ENCODE measurements at places on chromosomes 3 and 15.

- no peak for DNase-seq
Measured at GRCh38 chr3:184949251-184949965, 137.4 kb downstream of the VPS8 start.

DNA sequence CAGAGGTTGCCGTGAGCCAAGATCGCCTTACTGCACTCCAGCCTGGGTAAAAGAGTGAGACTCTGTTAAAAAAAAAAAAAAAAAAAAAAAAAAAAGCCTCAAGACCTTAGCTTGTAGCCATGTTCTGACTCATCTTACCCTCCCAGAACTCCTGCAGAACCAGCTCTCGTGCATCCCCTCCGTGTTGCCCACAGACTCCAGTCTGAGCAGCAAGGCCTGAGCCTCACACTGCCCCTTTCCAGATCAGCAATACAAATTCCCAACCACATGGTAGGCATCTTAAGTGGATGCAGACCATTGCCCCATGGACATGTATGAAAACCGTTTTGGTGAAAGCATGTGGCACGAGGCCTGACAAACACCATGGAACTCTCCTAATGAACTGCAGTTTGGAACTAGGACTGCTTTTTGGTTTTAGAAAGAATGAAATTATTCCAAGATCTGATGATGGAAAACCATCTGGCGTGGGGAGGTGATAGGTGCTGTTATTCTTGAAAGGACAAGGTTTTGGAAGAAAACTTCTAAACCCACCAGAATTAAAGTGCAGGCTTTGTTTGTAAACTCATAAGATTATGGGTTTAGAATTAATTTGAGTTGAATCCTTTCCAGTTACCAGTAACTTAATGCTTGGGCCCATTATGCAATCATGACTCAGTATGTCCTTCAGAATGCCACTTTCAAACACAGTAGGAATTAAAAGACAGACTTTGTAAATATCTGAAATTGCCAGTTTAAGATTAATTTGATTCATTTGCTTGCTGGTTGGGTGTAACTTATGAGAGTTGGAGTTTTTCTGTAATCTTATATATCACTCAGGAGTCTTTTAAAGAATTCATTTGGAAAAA, 163.7 kb upstream of the LRTM1 start:
- DNase-seq, result no peak

DNA sequence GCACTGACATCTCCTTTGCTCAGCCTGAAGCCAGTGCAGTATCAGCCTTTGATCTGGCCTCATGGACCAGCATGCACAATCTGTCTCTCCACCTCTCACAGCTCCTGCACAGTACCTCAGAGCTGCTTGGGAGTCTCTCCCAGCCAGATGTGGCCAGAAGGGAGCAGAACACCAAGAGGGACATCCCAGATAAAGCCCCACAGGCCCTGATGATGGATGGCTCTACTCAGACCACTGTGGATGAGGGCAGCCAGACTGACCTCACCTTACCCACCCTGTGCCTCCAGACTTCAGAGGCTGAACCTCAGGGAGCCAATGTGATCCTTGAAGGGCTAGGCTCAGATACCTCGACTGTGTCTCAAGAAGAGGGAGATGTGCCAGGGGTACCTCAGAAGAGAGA, 44.4 kb downstream of the CDAN1 start:
- DNase-seq, result no peak

- no peak for DNase-seq
Measured at GRCh38 chr3:64502284-64502683, 185.5 kb downstream of the ADAMTS9 start.

DNA sequence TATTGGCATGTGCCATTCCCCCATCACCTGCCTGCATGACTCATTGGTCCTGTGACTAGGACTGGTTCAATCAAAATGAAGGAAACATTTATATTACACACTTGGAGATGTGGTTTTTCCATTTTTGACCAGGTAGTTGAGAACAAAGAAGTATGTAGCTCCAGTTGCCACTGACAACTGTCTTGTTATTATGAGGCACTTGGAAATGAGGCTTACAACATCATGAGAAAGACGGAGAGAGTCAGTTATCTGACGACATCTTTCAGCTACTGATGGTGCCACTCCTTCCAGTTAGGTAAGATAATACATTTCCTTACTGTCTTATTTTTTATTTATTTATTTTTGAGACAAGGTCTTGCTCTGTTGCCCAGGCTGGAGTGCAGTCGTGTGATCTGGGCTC, 21.8 kb upstream of the PROK2 start:
- no peak for DNase-seq

DNA sequence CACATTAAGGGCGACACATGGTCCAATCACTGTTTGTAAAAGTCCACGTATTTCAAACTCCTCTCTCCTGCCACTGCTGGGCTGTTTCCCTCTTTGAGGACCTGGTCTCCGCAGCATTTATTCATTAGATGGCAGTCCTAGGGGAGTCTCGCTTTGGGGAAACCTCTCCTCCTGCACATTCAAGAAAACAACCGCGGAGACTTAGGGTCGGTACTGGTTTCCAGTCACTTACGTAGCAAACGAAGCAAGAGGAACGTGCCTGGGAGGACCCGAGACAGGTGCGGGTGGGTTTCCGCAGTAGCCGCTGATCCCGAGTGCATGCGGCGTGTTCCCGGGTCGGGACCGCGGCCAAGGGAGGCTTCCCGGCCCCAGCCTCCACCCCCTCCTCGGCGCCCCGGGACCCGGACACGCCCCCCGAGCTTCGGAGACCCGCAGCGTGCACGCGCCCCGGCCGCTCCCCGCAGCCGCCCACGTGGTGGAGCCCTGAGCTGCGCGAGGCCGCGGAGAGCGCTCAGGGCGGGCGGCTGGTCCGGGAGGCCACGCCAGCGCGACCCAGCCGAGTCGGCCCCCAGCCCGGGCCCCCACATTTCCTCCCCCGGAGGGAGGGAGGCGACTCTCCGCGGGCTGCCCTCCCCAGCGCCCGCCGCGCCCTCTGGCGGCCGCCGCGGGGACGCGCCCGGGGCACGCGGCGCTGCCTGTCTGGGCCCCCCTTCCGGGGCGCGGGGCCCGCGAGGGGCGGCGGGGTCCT, 1.1 kb upstream of the IGF1R start:
- peak; percentile 79 for DNase-seq

- no peak for DNase-seq
Measured at GRCh38 chr15:78097667-78098066, 5.3 kb downstream of the SH2D7 start.

- DNase-seq, result no peak
Measured at GRCh38 chr3:105824129-105824528, 44.7 kb downstream of the CBLB start.

DNA sequence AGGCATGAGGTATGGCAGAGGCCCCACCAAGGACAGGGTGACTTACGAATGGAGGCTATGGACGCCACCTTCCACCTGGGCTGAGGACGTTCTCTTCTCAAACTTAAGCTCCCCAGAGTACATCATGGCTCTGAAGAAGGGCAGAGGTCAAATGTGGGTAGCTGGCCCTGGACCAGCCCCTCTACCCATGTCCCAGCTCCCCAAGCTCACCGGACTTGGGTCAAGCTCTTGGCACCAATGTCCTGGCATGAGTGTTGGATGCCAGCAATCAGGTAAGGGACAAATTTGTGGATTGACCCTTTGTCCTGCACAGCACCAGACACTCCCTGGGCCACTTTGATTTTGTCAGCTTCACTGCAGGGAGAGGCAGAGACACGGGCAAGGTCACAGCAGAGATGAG, 2.5 kb downstream of the NDUFAF3 start:
- no peak for DNase-seq

DNA sequence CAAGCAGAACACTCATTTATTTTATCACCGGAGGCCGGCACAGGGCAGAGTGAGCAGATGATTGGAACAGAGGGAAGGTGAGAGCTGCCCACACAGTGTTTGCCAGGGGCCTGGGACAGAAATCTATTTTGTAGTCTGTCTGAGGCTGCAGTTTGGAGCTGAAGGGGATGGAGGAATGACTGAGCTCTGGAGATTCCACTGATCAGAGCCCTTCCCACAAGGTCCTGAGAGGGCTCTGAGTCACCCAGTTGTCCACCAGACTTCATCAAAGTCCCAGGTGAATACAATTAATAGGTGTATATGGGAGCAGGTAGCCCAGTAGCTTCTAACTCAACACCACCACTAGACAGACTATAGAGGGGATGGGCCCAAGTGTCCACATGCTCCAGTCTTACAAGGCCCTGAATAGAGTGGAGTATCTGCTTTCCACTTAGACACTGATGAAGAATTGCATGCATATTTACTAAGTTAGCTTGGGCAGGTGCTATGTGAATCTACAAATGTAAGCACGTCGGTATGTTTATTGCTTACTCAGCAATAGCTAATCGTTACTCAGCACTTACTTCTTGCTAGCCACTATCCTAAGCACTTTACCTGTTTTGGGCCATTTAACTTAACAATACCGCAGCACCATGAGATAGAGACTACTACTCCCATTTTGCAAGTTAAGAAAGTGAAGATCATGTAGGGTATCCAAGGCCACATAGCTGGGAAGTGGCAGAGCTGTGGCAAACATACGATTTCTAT, 2.7 kb upstream of the STARD5 start:
- DNase-seq, result no peak

GRCh38 chr15:94335616-94336015, 104.3 kb downstream of the MCTP2 start:
- no peak for DNase-seq

DNA sequence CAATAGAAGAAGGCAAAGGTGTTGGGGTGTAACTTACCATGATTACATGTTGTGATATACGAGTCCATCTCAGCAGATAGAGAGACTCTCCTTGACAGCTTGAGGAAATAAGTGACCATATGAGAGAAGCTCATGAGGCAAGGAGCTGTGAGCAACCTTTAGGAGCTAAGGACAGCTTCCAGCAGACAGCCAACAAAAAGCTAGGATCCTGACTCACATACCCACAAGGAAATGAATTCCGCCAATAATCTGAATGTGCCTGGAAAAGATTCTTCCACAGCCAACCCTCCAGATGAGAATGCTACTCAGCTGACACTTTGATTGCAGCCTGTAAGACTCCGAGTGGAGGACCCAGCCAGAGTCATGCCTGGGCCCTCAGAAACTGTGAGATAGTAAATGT, 339.6 kb upstream of the TPRG1 start:
- no peak for DNase-seq

DNA sequence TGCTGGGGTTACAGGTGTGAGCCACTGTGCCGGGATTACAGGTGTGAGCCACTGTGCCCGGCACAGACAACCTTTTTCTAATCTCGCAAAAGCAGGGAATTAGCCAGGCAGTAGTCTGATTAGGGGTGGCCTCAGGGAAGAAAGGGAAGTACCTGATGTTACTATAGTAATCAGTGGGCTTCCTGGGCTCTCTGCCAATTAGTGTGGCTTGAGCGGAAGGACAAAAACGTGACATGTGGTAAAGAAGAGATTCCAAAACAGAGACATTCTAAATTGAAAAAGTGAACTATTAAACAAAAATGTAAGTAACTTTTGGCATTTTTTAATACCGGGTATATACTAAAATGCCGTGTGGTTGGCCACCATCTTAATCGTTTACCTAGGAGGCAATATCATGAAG, 48.1 kb downstream of the CFAP20DC start:
- DNase-seq, result no peak

DNA sequence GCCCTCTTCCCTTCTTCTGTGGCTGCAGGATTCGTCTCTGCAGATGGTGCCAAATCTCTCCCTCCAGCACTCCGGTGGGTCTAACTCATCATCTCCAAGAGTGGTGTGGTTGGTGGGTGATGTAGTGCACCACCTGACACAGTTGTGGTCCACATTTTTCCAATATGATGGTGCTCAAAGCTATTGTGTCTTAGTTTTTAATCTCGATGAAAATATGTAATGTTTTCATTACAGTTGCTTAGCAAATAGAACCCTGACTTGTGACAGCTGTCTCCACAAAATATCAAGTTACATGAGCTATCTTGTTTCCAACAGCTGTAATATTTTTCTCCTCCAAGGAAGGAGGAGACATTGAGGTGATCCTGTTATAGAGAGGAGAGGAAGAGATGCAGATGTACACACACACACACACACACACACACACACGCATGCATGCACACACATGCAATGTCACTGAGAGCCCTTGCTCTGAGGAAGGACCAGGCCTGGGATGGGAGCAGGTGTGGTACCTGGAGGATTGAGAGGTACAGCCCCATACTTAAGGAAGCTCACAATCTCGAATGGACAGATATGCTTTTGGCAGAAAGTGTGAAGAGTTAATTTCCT, 15.7 kb upstream of the ESYT3 start:
- DNase-seq, result no peak

GRCh38 chr15:94346282-94346681, 114.9 kb downstream of the MCTP2 start:
- no peak for DNase-seq

DNA sequence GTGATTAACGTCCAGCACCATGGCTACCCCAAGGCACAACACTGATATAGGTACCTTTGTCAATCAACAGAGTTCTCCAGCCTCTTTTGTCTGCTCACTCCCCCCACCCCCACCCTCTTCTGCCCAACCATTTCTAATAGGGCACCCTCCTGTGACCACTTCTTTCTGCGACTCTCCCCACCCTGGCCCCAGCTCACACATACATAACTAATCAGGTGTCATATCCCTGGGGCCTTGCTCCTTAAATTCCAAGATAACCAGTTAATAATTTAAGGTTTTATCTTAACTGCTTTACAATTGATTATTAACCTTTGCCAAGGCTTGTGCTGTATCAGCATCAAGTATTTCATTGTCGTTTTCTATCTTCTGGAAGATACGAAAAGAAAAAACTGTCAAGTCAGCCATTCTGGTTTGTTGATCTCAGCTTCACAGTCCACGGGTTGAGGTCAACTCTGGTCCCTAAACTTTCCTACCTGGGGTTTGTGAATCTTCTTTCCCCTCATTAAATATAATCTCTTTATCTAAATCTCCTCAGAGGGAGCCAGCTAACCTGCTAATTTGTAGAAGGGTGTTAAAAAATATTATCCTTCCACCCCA, 27.3 kb upstream of the SLC28A2 start:
- no peak for DNase-seq
